Activated CD4-positive, alpha-beta T cell treated with anti-CD3 and anti-CD28 coated beads, Interleukin-2, amount 10 ng/mL, durations not matched to agents 24 days and 14 days (primary cell): ENCODE measurements at places on chromosomes 16 and 17. TPM values are rescaled to one million over a fixed set of nuclear protein-coding genes. Genes with fewer than 3 reads are reported as not detected.

GRCh38 chr16:1651974-1652312 is 26.1 kb upstream of the JPT2 start:
- DNase-seq = no peak

- DNase-seq = no peak
Observed at GRCh38 chr16:31223044-31223443, 6.1 kb upstream of the PYDC1 start.

DNA sequence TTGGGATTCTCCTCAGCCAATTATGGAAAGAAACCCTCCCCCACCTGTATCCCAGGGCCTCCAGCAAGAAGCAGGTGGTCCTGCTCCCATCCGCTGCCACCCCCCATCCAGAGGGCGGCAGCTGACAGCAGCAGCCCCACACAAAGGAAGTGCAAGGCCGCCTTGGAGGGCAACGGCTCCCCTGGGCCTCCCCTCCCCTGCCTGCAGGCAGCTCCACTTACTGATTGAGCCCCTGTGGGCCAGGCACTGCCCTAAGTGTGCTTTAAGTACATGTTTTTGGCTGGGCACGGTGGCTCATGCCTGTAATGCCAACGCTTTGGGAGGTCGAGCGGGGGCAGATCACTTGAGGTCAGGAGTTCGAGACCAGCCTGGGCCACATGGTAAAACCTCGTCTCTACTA is 257.6 kb downstream of the PARN start:
- no peak for DNase-seq

DNA sequence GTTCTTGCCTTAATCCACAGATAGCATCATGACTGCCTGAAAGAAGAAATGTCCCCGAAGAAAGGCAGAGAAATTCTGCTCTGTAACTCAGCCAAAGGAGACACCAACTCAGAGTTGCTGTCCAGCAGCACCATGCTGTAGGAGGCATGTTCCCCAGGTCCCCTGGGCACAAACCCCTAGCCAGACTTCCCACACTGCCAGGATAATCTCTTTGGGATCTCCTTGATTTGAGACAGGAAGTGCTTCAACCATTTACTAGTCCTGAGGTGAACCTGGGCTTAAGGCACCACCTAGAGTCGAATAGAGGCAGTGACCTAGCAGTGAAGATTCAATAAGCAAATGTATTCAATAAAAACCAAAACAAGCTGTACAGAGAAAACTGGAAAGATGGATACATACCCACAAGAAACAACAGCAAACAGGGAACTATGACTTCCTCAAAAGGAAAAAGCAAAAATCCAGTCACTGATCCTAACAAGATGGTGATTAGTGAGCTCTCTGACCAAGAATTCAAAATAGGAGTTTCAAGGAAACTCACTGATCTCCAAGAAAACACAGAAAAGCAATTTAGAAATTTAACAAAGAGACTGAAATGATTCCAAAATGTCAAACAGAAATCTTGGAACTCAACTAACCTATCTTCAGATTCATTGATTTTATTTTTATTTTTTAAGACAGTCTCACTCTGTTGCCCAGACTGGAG is 5.7 kb downstream of the OR4D2 start:
- DNase-seq = peak; percentile 86

DNA sequence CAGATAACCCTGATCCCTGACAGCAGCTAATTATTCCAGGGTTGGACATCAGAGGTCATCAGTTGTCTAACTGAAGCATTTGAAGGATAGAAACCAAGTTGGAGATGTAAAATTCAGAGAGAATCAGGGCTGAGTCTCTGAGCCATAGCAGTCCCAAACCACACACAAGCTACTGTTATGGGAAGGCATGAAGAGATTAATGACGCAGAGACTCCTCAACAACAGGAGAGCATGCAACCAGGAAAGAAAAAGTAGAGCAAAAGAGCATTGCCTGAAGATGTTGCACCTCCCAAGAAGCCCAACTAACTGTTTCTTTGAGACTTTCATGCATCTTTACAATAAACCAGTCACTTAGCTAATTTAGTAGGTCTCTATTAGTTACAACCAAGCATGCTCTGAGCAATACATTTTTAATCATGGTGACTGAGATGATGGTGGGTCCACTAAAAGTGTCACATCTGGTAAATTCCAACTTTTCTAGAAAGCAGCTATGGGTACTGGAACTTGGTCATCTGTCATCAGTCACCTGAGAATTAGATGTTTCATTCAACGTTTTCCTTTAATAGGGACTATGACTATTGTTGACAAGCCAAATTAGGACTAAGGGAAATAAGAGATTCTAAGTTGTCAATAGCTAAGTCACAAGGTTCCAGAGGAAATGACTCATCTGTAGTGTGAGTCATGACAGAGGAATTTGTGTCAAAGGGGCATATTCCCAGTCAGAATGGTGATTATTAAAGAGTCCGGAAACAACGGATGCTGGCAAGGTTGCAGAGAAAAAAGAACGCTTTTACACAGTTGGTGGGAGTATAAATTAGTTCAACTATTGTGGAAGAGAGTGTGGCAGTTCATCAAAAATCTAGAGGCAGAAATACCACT is 239.8 kb downstream of the CHD9NB start:
- DNase-seq = no peak

KLHL11 gene
- 22.6 and 22.8 TPM in 2 replicates for total RNA-seq

HAS3 gene
- total RNA-seq = 0.56 and 0.64 TPM in 2 replicates

RFWD3 gene
- total RNA-seq = 109 and 117 TPM in 2 replicates

TLK2 gene
- total RNA-seq = 42.7 and 47.2 TPM in 2 replicates

FZD2 gene
- not detected in 2 replicates for total RNA-seq

RNF135 gene
- 10.2 and 10.6 TPM in 2 replicates for total RNA-seq
